ENCODE measurements at places on chromosomes 7 and 10.
A peak's percentile ranks its signal among the peaks of the same experiment; 100 is the strongest.

- DNase-seq = no peak
These were observed 32.1 kb upstream of the ELAPOR2 start for GRCh38 chr7:87091487-87092066.

- no peak for DNase-seq
These were observed 21.5 kb upstream of the ABLIM1 start for GRCh38 chr10:114679552-114679951.

- no peak for DNase-seq
These were observed 225.3 kb downstream of the KIF20B start for GRCh38 chr10:89926736-89927135.

GRCh38 chr7:71661671-71662224 is 529.8 kb downstream of the GALNT17 start:
- no peak for DNase-seq

DNA sequence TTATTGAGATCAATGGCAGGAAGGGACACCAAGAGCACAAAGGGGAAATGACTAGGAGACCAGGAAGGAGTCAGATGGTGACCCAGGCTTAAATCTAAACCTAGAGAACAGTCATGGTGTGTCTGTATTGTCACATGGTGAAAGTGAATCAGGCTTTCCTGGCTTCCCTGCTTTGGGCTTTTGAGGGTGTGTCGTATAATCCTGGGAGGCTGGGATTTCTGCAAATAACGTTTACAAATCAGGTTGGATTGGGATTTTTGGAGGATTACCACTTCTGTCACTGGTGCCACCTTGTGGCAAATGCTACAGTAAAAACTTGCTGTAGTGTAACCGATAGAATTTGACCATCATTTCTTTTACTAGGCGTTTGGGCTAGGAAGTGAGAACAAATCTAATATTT is 502.6 kb downstream of the NRG3 start:
- DNase-seq = no peak

DNA sequence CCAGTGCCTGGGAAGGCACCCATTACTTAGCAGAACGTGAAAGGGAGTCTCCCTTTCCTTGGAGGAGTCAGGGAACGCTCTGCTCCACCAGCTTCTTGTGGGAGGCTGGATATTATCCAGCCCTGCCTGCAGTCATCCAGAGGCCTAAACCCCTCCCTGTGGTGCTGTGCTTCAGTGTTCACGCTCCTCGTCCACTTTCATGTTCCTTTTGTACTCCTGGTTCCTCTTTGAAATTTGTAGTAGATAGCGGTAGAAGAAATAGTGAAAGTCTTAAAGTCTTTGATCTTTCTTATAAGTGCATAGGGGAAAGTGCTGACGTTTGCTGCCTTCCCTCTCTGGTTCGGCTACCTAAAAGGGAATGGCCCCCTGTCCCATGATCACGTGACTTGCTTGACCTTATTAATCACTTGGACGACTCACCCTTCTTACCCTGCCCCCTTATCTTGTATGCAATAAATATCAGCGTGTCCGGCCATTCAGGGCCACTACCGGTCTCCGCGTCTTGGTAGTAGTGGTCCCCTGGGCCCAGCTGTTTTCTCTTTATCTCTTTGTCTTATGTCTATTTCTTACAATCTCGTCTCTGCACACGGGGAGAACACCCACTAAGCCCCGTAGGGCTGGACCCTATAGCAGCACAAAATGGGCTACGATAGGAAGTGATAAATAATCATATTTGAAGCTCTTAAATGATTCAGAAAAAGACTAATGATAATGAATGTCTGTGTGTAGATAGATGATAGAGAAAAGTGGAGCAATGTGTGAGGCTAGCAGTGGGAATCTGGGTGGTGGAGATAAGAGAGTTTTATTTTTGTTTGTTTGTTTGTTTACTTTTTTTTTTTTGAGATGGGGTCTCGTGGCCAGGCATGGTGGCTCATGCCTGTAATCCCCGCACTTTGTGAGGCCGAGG is 5.8 kb upstream of the ESYT2 start:
- DNase-seq = peak; percentile 80

- no peak for DNase-seq
These were observed 1158.8 kb upstream of the SORCS1 start for GRCh38 chr10:108323274-108323798.

DNA sequence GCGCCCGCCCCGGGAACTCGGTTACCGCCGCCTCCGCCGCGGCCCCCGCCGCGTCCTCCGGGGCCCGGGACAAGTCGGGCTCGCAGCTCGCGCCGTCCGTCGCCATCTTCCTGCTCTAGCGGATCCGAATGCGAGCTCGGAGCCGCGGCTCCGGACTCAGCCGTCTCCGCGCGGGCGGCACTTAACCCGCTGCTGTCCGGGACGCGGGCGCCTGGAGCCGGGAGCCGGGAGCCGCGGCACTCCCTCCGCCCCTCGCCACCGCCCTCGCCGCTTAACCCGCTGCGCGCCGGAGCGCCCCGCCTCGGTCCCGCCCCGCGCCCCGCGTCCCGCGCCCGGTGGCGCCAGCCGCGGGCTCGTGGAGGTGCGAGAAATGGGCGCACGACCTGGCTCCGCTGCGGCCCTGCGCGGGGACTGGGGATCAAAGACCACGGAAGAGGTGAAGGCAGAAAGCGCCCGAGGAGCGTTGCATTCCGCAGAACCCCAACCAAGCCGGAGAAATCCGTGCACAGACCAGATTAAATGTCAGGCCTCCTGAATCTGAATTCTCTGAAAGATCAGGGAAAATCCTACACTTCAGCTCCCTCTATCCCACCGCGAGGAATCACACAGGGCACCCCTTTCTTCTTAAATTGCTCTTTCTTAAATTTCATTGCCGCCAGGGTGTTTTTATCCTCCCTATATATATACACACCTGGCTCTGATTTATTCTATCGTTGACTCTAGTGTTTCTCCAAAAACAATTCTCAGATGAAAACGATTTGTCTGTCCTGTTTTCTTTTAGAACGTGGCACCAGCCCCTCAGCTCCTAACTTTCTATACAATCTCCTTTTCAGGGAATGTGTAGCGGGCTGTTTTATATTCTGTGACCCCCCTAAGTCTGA is at the start of gene CTTNBP2:
TSS of gene CTTNBP2 (minus strand) at position 132 of the 881 bp plus-strand sequence. CDS start at position 106, 26 bp downstream.
- no peak for DNase-seq
